ENCODE measurements at places on chromosomes 13 and 19. TPM values are rescaled to one million over a fixed set of nuclear protein-coding genes. Genes with fewer than 3 reads are reported as not detected.

The LRRC4B gene
- total RNA-seq, result 0.15 TPM

The MBD3L3 gene
- total RNA-seq, result not detected

The FAM187B gene
- not detected for total RNA-seq

The PRTN3 gene
- total RNA-seq, result not detected

The ZNF675 gene
- total RNA-seq, result 17.0 TPM

GRCh38 chr13:62014299-62014698, 598.6 kb upstream of the PCDH20 start:
- no peak for DNase-seq

DNA sequence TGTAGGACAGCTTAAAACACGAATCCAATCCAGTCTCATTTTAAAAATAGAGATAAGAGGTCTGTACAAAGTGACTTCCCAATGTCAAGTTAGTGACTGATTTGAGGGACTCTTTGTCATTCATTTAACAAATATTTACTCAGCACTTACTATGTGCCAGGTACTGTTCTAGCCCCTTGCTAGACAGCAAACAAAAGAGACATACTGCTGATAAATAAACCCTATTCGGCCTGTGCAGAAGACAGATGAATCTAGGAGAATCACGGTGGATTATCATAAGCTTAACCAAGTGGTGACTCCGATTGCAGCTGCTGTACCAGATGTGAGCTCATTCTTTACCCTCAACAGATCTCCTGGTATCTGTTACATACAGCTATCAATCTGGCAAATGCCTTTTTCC, 6.4 kb upstream of the ELF1 start:
- no peak for DNase-seq

DNA sequence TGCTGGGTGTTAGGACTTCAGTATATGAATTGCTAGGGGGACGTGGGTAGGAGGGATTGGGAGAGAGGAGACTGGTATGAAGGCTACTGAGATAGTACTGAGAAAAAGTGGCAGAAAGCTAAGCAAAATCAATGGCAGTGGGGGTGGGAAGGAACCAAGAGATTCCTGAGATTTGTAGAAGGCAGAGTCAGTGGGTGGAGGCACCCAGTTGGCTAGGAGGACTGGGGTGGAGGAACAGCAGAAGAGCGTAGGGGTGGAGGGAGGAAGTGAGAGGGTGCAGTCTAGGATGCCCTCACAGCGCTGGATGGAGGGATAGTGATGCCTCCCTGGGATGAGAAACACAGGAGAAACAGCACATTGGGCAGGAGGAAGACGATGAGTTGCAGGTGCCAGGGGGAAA, 5.6 kb upstream of the MEDAG start:
- no peak for DNase-seq

- DNase-seq, result no peak
Measured at GRCh38 chr13:21018220-21018619, 43.2 kb downstream of the LATS2 start.
